ENCODE measurements at places on chromosomes 1 and 21.

DNA sequence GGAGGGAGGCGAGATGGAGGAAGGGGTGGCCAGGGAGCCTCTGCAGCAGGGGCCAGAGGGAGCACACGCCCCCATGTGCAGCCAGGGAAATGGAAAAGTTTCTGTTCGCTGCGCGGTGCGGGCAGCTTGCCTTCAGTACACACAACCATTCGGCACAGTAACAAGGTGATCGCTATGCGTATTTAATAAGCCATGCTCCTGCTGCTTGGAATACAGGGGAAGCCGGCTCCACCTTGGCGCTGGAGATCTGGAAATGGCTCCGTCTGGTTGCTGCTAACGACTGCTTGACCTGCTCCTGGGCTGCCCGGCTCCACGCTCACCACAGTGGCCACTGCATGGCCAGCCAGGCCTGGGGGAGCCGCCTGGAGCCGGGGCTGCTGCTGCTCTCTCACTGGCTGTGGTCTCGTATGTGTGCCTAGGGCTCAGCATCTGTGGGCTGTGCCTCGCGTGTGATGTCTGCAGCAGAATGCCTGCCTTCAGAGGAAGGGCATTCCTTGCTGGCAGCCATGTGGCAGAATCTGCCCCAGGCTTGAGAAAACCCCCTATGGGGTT is 86.4 kb upstream of the ACTL8 start:
- no peak for DNase-seq

DNA sequence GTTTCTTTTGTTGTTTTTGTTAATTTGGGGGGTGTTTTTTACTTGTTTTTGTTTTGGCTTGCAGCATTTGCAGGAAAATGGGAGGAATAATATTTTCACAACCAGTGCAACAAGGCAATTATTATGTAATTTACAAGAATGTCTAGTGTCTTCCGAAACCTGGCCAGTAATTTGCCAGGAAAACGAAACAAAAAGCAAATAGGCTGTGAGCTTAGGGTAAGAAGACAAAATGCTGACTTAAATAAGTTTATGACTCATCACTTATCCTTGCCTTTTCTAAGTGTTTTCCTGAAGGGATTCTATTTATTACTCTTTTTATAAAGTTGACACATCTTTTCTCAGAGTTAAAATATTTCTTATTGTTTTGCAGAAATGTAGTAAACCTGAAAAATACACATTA is 49.8 kb downstream of the KCNT2 start:
- no peak for DNase-seq

- no peak for DNase-seq
These were observed 22.4 kb upstream of the EPS15 start for GRCh38 chr1:51541313-51542050.

- DNase-seq, result no peak
These were observed 8.0 kb downstream of the C1orf167 start for GRCh38 chr1:11770011-11770410.

GRCh38 chr1:15452216-15452615 is 4.3 kb upstream of the CELA2A start:
- DNase-seq, result no peak

- DNase-seq, result no peak
These were observed 6.2 kb upstream of the EXTL1 start for GRCh38 chr1:26015358-26015757.

- DNase-seq, result no peak
These were observed 41.7 kb downstream of the ITPKB start for GRCh38 chr1:226697151-226697928.

- no peak for DNase-seq
These were observed 41.3 kb upstream of the ARHGEF10L start for GRCh38 chr1:17498214-17498613.

DNA sequence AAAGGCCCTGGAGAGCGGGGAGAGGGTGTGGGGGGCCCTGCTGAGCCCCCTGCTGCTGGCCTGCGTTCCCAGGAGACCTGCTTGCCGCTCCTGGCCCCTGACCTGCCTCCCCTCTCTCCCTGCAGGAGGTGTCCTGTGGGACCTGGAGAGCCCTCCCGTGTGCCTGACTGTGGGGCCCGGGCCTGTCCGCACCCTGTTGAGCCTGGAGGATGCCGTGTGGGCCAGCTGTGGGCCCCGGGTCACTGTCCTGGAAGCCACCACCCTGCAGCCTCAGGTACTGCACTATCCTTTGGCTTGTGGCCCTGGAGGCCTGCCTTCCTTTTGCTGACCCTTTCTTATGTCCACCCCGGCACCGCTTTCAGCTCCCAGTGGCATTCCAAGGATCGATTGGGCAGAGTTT is 90.8 kb upstream of the ACTL8 start:
- DNase-seq, result no peak

- no peak for DNase-seq
These were observed 13.1 kb downstream of the PRKAA2 start for GRCh38 chr1:56658254-56658653.

DNA sequence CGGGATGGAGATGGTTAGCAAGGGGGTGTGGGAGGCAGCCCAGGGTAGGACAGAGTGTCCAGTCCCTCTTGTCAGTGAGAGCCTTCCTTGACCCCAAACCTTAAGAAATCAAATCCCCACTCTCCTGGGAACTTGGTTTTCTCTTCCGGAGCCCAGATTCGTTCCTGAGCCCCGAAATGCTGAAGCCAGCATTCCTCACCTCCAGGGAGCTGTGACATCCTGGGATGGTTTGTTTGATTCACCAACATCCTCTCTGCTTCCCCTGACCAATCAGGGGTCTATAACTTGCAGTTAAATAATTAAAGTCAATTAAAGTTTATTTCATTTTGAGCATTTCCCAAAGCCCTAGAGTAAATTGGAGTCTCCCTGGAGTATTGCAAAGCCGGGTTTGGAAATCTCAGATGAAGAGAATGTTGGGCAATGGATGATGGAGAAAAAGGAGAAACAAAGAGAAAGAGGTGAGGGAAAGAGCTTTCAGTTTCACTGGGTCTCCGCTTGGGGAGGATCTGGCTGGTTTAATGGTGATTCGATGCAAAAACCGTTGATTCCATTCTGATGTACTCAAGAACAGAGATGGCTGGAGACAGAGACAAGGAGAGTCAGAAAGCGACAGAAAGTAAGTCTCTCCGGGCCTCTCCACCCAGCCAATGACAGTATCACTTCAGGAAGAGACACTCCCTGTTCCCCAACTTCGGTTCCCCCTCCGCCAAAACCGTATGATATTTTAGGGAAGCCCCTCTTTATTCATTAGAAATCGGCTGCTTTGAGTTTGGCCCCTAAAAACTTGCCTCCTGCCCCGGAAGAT is 12.8 kb upstream of the ALX3 start:
- DNase-seq, result no peak

GRCh38 chr21:44838039-44838895 is 20.4 kb upstream of the SUMO3 start:
- DNase-seq, result no peak

DNA sequence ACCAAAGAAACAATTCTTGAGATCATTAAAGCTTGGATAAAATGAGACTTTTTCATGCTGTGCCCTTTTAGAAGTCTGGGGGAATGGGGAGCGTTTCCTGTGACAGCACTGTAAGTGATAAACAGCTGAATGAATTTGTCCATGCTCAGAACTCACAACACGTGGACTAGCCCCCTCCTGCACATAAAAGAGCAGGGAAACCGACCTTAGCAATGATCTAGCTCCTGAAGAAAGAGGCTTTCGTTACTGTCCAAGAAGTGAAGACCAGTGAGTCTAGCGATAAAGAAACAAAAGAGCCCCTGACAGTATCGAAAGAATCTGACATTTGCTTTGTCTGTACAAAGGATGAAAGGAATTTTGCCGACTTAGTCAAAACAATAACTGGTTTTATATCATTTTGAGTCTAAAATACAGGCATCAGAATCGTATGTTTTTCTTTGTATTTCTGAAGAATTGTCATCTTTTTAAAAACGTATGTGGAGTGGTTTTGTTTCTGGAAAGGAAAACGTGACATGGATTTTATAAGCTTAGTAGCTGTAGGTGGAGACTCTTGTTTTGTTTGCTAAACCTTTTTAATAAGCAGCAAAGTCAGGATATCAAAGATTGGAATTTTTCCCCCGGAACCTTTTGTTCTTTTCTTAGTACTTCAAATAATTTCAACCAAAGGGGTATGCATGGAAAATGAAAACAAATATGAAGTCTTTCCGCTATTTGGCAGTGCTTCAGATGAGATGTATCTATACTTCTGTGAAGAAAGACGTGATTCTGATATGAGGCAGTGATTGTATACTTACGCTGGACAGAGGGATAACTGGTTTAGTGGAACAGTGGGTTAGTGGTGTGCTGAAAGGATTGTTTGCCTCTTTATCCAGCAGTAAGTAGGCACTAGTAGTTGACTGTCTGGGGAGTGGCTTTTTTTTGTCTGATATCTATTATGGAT is 61.0 kb downstream of the MAST2 start:
- no peak for DNase-seq

DNA sequence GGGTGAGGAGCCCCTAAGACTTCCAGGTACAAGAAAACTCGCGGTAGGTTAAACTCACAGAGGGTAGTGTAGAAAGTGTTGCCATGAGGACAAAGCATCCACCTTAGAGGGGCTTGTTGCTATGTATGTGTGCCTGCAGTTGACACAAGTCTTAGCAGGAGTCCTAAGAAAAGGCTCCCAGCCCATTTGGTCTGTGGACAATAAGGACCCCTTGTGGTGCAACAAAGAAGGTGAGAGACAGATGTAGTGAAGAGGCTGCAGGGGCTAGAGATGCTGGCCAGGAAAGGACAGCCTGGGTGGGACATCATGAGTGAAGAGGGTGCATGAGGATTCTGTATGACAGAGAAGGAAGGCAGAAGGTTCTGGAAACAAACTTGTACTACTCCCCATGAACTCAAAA is 36.3 kb upstream of the IL10 start:
- no peak for DNase-seq

DNA sequence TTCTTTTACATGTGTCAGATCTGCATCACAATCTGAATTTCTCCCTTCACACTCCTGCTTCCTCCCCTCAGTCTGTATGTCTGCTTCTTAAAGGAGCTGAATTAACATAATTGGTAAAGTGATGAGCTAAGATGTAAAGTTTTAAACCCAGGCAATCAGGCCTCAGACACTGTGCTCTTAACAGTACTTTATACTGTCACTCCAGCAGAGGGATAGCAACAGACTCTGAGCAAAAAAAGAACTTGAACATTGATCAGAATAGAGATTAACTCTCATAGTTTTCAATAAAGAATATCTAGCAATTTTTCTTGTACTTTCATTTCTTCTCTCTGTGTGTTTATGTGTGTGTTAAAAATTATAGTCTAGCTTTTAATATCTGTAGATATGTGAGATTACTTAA is 110.3 kb downstream of the DUSP10 start:
- no peak for DNase-seq

GRCh38 chr1:223695941-223696340 is 16.4 kb upstream of the CAPN2 start:
- DNase-seq, result no peak

DNA sequence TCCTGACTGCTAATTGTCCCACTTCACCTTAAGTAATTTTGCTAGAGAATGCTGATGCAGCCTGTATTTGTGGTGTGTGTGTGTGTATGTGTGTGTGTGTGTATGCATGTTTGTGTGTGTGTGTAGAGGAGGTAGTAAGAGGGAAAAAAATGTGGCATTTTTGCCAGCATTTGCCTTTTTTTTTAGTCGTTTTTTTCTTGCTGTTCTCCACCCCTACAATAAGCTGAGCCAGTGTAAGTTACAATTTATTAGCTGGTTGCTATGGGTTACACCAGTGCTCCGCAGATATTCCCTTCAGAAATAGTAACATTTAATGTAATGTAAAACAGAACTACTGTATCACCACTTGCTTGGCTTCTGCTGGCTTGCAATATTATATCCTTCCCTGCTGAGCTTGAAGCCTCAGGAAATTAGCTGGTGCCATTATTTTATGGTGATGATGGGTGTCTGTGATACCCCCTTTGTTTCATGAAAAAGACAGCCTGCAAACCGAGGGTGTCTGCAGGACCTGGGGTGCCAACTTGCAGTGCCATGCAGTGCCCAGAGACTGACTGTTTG is 23.4 kb upstream of the IGSF3 start:
- DNase-seq, result no peak

DNA sequence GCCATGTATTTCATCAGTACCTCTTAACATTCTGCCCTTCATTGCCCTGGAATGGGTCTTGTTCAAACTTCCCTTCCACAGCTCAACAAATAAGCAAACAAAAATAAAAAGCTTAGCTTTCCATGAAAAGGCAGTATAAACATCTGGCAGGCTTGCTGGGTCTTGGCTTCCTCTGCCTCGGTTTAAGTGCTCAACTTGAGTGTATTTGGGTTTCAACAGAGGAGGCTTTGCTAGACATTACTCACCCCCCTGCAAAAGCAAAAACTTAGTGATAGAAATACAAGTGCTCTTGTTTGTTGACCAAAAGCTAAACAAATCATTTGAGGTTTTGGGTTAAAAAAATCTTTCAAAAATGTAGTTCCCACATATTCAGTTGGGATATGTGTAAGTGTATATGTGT is 518.5 kb downstream of the PLPP3 start:
- DNase-seq, result no peak

DNA sequence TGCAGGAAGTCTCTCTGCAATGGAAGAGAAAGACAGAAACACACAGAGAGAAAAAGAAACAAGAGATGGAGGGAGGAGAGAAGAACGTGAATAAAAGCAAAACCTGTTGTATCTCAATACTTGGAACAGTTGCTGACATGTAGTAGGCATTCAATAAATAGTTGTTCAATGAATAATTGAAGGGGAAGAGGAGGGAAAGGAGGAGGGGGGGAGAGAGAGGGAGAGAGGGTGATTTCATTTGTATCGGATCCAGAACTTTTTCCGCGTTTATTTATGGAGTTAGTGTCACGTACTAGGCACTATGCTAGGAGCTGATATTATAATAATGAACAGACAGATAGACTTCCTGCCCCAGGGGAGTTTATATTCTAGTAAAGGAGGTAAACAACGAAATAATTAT is 144.1 kb downstream of the OMA1 start:
- DNase-seq, result no peak

DNA sequence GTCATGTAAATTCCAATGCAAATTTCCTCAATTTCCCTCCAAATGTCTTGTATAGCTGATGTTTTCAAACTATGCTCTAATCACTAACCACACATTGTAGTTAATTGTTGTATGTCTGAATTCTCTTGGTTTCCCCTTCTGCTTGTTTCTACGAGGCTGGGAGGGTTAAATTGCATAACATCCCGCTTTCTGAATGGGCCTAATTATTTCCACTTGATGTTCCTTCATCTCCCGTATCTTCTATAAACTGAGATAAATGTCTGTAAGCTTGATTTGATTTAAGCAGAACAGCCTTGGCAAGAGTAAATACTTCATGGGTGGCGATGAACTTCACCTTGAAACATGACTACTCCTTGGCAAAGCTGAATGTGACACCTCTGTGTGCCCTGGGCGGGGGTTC is 72.2 kb downstream of the SERINC2 start:
- DNase-seq, result no peak
